Stimulated activated CD4-positive, alpha-beta T cell treated with anti-CD3 and anti-CD28 coated beads, Interleukin-1b, Interleukin-23, amount 100 ng/mL, for 4 hours (primary cell): ENCODE measurements at places on chromosomes 7 and 10.

GRCh38 chr7:106866298-106867281 lies 1.5 kb downstream of the PIK3CG start:
- DNase-seq: no peak

DNA sequence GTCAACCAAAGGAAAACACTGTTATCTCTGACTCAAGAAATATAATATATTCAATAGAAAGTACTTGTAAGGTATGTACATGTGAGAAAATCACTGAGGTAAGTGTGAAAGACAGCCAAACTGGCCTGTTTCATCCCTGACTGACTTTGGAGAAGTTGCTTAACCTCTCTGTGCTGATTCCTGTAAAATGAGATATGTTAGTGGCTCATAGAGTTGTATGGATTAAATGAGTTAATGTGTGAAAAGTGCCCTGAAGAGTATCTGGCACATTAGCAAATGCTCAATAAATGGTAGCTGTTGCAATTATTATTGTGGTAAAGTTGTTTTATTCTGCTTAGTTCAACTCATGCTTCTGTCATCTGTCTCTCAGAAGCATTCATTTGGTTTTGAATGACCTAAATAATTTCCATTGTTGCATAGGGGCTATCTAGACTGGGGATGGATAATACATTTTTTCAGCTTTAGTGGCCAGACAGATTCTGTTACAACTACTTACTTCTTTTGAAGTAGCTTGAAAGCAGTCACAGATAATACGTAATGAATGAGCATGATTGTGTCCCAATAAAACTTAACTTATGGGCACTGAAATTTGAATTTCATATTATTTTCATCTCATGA lies 84.3 kb downstream of the SKAP2 start:
- no peak for DNase-seq

DNA sequence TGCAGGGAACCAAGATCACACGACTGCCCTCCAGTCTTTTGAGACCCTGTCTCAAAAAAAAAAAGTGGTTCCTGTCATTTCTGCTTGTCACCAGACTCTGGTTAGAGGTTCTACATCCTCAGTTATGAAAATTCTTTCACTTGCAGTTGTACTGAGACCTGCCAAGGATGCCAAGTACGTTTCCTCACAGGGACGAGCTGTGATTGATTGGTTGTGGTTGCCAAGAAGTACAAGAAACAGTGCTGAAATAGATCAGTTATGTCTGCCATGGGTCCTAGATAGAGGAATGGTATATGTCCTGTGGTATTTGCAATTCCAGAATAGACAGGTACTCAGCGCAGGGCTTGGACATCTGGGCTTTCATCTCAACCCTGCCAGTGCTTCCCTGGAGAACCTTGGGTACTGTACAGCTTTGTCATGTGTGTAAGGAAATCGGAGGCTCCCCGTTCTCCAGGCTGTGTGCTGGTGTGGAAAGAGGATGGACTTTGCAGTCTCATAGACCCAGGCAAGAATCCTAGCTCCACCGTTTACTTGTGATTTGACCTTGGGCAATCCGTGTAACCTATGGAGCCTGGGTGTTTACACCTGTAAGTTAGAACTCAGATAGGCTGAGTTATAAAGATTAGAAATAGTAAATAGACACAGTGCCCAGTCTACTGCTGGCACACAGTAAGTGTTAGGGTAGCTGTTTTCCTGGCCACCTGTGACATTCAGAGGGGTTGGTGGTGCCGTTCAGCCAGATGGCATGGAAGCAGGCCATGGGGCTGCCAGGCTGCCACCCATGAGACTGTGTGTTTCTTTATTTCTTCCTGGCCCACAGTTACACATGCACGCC lies 53.0 kb downstream of the COL13A1 start:
- no peak for DNase-seq

DNA sequence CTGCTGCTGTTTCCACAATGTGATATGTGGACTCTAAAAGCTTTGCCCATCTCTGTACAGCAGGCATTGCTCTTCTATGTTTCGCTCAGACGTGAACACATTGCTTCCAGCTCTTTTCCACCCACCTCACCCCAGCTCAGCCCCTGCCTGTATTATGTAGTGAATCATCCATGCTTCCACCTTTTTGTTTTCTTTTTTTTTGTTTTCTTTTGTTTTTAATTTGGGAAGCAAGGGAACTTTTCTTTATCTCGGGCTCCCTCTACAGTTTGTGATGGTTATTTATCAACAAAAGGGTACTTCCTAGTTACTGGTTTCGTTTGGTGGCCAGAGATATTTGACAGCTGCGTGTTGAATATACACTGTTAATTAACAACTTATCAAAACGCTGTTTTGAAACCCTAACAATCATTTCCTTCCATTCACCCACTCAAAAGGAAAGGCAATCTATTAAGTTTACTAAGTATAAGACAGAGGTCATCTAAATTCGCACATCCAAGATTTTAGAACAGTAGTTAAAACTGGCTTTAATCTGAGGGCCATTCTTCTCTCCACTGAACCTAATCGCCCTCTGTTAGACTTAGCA lies 127.9 kb upstream of the STK17A start:
- DNase-seq: no peak

DNA sequence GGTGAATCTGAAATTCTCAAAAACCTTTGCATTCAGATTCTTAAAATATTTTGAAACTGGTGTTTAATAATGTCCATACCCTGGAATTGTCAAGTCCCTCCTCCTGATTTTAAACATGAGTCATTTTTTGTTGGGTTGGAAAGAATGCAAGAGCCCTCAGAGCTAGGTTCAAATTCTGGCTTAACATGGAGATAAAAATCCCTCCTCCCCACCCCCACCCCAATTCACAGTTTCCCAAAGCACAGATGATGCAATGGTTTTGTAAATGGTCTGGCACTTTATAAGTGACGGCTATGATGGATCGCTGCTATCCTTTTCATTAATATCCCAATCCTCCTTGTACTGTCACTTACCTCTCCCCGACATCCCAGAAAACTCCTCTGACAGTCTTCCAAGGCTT lies 332.8 kb downstream of the PLXNA4 start:
- DNase-seq: no peak
